Hindlimb muscle (tissue), 1 donor: ENCODE measurements at places on chromosomes 12 and 14. TPM values are rescaled to one million over a fixed set of nuclear protein-coding genes. Genes with fewer than 3 reads are reported as not detected.

Gene PMEL
- 2.0 TPM for polyA plus RNA-seq

Gene MYF6
- polyA plus RNA-seq, result 119 TPM

Gene INSM2
- not detected for polyA plus RNA-seq

Gene AQP5
- polyA plus RNA-seq, result 0.22 TPM

Gene OVCH1
- polyA plus RNA-seq, result 0.54 TPM
